ENCODE measurements at places on chromosomes 4 and X. TPM values are rescaled to one million over a fixed set of nuclear protein-coding genes. Genes with fewer than 3 reads are reported as not detected.

Gene UGT2B11
- total RNA-seq = 0.05 TPM

Gene CTAG1B
- not detected for total RNA-seq

Gene ARMCX1
- total RNA-seq = 2.3 TPM

Gene STATH
- total RNA-seq = not detected

Gene SH2D1A
- 2.1 TPM for total RNA-seq
